ENCODE measurements at places on chromosomes 16 and 17.

DNA sequence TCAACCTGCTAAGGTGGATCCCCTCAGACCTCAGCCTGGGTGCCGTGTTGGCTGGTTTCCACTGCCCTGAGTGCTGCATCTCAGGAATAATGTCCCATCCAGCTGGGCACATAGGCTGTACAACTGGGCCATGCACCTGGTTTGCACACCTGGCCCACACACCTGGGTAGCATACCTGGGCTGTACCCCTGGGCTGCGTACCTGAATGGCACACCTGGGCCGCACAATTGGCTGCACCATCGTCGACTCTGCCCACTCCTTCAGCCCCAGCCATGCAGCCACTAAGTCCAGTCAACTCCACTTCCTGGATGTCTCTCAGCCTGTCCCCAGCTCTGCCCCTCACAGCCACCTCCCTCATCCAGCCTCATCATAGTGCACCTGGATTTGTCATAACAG lies 7.9 kb downstream of the SLC5A10 start:
- DNase-seq = no peak

GRCh38 chr16:9134739-9135138 lies 43.3 kb downstream of the HAPSTR1 start:
- DNase-seq = peak; percentile 24

DNA sequence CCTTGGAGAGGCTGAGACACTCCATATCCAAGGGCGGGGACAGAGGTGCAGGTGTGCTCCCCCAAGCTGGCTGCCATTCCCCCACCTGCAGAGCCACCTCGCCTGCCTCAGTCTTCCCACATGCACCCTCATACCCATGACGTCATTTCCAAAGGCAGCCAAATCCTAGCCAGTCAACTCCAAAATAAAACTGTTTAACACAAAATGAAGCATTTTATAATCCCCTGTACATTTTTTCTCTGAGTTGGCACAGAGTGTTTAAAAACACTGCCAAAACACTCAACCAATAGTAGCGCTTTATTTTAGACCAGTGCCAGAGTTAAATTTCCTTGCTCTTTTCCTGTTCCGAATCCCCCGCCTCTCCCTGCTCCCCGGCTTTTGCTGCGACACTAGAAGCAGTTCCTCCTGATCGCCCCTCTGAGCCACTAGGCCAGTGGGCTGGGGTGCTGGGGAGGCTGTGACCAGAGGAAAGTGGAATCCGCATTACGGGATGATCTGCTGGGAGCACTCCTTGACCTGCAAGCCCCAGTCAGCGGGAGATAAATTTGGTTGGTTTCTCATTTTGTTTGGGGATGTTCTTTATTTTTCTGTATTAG lies 139.5 kb downstream of the ZNF423 start:
- DNase-seq = no peak

DNA sequence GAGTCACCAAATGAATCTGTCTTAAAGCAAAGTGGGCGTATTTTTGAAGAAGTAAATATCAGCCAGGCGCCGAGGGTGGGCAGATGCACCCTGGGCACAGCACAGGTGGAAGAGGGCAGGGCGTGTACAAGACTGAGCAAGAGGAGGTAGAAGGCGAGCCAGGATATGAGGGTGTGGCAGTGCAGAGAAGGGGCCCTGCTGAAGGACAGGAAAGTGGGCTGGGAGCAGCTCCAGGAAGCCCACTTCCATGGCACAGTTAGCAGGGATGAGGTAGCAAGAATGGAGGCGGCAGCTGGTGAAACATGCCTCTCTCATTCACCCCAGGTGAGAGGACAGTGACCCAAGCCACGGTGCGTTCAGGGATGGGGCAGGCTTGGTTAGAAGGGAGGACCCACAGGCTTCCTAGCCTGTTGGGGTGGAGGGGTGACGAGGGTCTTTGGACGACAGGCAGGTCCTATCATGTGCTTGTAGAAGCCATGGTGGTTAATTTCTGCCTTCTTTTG lies 149.3 kb downstream of the CLEC16A start:
- DNase-seq = no peak

- no peak for DNase-seq
Measured at GRCh38 chr17:17325228-17325627, 22.1 kb downstream of the NT5M start.
